Activated CD8-positive, alpha-beta memory T cell treated with anti-CD3 and anti-CD28 coated beads for 48 hours (primary cell): ENCODE measurements at places on chromosomes 16 and 17.

GRCh38 chr17:19002805-19003542 is 1.6 kb downstream of the FAM83G start:
- DNase-seq: no peak

- DNase-seq: no peak
These were observed 51.8 kb downstream of the TEKT5 start for GRCh38 chr16:10642964-10643363.

DNA sequence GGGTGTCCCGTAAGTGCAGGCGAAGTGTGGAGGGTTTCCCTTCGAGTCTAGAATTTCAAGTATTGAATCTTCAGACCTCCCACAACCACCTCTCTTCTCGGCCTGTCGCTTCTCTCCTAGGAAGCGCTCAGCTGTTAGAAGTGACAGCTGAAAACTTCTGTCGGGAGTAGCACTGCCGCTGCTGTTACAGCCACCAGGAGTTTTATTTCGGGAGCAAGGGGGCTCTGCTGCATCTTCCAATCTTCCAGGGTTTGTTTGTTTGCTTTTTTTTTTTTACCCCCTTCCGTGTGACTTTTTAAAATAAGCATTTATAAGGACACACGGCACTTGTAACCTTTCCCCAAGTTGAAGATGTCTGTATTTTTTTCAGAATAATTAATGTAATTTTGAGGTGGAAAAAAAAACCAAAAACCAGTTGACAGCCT is 767 bp downstream of the RPS6KB1 start:
- DNase-seq: peak; percentile 10

GRCh38 chr16:25855063-25855462 is 163.3 kb downstream of the HS3ST4 start:
- DNase-seq: no peak

GRCh38 chr17:67063141-67063540 is 18.8 kb downstream of the CACNG1 start:
- DNase-seq: no peak

DNA sequence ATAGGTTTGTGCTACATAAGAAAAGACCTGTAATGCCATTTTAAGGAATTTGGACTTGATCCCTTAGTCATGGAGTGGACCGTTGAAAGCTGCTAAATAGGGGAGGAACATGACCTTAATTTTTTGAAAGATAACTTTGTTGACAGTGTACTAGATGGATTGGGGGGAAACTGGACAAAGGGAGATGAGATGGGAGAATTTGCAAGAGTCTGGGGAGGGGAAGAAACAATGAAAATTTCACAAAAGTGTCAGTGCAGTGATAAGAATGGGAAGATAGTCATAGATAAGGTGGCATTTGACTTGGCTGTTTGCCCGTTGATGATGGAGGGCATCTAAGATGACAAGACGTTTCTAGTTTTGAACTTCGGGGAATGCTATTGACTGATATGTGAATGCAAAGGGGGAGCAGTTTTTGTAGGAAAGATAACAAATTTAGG is 22.3 kb upstream of the KRT10 start:
- no peak for DNase-seq

DNA sequence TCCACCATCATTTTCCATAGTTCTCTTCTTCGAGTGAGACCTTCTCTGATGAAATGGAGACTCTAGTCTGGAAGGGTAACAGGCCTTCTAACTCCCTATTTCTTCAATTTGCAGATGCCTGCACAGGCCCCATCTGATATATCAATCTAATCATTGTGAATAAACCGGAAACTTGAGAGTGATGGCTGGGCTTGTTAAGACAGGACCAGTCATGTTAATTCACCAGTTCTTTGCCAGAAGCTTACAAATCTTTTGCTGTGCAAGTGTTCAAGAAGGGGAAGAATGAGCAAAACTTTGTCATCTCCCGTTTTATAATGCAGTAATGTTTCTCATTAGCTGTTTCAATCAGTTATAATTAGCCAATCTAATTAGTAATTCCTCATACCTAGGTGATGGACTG is 1561.3 kb upstream of the GOT2 start:
- no peak for DNase-seq

- no peak for DNase-seq
These were observed 290.2 kb upstream of the ERCC4 start for GRCh38 chr16:13629704-13630103.

DNA sequence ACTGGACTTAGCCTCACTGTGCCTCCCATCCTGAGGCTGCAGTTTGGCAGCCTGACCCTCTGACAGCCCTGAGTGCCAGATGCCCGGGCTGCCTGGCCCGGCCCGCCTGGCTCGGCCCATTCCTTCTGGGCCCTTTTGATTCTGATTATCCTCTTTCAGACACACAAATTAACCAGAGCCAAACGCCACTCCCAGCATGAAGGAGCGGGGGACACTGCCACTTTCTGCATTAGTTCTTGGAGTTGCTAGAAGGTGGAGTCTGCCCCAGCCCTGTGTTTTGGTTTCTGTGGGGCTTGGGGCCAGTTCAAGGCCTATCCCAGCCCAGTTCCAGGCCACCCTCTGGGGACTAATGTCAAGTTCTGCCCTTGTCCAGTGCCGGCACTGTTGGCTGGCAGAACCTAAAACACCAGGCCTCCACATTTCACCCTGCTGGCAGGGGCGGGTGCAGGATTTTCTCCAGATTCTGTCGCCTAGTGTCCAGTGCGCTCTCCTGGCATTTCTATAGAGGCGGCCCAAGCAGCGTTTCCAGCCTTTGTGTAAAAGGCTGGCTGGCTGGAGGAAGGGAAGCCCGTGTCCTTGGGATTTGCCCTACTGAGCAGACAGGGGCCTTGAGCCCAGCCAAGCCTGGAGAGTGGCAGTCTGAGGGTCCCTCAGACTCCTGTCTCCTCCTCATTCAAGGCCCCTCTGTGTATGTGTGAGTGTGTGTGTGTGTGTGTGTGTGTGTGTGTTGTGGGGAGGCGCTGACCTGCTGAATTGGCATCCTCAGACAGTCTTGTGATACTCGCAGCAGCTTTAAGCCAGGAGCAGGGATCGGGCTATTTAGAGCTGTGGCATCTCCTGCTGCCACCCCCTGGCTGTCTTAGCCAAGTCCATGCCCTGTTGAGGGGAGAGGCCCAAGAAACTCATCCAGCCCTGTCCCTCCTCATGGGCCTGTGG is 21.4 kb downstream of the PLCD3 start:
- DNase-seq: no peak

DNA sequence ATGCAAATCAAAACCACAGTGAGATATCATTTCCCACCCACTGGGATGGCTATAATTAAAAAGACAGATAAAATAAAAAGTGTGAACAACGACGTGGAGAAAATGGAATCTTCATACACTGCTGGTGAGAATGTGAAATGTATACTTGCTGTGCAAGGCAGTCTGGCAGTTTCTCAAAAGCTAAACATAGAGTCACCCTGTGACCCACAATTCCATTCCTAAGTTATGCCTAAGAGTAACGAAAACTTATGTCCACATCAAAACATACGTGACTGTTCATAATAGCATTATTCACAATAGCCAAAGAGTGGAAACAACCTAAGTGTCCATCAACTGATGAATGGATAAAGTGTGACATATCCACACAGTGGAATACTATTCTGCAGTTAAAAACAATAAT is 38.1 kb upstream of the VPS4A start:
- DNase-seq: no peak

- DNase-seq: no peak
These were observed 8.8 kb downstream of the STX1B start for GRCh38 chr16:31001507-31002249.

DNA sequence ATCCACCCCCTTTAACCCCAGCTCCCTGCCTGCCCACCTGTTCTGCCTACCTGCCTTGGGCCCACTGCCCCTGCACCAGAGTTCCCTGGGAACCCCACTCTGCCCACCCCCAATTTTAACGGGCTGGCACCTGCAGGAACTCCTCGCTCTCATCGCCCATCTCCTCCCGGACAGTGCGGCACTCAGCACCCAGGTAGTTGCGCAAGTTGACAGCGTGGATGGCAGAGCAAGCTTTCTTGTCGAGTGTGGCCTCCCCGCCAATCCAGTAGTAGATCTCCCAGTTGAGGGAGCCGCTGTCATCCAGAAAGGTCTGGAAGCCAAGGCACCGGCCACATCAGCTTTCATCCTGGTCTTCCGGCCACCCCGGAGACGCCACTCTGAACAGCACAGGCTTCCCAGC is 7.8 kb downstream of the FLII start:
- DNase-seq: no peak

DNA sequence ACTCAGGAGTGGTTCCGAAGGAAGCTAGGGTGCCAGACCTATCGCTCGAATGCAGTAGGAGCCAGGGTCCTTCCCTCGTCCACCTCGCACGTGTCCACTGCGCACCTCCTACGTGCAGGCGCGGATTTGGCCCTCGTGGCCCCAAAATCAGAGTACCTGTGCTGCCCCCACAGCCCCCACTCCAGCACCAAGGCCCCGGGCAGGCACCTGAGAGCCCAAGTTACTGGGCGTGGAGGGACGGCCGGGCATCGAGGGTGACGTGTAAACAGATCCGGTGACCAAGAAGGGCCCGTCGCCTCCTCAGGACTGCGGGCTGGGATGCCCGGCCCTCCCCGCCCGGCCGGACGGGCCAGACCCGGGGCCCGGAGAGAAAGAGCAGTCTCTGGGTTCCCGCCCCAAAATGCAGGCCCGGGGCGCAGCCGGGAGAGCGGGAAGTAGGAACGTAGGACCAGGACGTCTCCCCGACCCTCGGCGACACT is 492 bp downstream of the SLC25A39 start:
- DNase-seq: no peak

DNA sequence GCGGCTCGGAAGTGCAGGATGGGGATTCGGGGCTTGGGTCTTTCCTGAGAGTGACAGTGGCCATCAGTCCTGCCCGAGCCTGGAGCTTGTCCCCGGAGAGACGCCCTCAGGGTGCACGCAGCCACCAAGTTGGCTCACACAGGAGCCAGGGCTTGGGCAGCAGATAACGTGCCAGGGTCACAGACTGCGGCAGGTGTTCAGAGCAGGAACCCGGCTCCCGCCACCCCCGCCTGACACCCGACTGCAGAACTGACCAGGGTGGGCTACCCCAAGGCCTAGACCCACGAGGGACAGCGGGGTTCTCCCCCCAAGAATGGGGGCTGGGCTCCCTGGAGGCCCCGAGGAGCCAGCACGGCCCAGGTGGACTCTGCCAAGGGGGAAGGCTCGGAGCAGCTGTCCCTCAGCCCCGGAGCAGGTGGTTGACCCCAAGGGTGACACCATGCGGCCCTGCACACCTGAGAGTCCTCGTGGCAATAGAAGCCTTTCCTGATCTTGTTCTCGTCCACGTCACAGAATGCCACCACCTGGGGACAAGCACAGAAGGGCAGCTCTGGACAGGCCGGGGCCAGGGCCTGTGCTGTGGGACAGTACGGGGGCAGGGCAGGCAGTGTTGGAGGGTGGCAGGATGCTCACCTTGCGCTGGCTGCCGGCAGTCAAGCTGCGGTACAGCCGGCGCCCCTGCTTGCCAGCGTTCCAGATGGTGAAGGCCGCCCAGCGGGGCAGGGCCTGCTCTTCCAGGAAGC is 117.1 kb upstream of the ZNF750 start:
- no peak for DNase-seq

DNA sequence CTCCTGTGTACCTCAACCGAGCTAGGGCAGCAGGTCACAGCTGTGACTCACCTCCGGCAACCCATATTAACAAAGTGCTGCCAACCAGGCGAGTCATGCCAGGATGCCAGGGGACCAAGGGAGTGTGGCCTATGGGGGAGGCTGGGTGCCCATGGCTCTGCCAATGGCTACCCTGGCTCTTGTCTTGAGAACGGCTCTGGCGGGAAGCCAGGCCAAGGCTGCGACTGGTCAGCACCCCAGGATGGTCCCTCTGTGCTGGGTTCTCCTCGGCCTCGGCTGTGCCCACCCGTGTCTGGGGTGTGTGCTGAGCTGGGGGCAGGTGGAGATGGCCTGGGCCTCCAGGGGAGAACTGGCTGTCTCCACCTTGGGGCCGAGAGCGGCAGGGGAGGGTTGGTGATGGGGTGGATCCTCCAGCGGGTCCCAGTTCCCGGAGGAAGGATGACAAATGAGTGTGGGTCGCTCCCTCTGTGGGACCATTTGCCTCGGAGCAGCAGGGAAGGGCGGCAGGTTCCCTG is 75.8 kb downstream of the MRC2 start:
- no peak for DNase-seq

GRCh38 chr17:45052052-45052772 is 780 bp upstream of the DCAKD start:
- peak; percentile 9 for DNase-seq

GRCh38 chr16:55912022-55912421 is 36.8 kb upstream of the CES5A start:
- no peak for DNase-seq

GRCh38 chr17:51119415-51120356 is 982 bp downstream of the SPAG9 start:
- peak; percentile 7 for DNase-seq

GRCh38 chr17:68600067-68600930 is 868 bp downstream of the FAM20A start:
- DNase-seq: no peak

- no peak for DNase-seq
These were observed 29.4 kb downstream of the HLF start for GRCh38 chr17:55294042-55294751.

- no peak for DNase-seq
These were observed 1.2 kb downstream of the RABEP2 start for GRCh38 chr16:28923652-28924398.

GRCh38 chr17:81478119-81478518 is 34.5 kb downstream of the ACTG1 start:
- no peak for DNase-seq

- no peak for DNase-seq
These were observed 105.1 kb downstream of the SDK2 start for GRCh38 chr17:73539166-73539565.

GRCh38 chr17:8466456-8466855 is 30.8 kb downstream of the NDEL1 start:
- DNase-seq: no peak

DNA sequence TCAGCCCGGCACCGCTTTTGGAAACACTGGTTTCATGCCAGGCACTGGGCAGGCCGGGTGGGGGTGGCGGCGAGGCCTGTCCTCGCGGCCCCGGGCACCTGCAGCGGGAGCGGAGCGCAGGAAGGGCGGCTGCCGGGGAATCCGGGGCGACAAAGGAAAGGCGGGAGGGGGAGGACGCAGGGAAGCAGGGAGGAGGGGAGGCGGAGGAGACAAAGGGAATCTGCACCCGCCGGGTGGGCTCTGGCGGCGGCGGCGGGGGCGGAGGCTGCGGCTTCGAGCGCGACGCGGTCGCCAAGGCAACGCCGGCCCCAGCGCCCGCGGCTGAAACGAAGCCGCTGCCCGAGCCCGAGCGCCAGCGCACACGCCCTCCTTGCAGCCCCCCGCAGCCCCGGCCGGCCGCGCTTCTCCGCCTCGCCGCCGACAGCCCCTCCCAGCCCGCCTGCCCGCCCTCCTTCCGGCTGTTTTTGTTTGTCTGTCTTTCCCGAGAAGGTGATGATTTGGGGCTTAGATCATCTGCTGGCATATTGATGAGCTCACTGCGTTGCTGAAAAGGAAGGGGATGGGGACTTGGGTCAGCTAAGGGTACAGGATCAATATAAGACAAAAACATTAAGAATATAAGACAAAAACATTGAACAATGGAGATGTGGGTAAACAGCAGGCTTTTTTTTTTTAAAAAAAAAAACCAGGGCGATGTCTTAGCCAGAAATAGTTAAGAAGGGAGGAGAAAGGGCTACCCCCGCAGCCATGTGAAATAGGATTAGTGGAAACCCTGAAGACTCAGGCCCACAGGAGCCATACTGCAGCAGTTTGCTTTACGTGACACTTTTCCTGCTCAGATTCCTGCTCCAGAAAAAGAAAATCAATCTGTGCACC is 32.7 kb downstream of the CDK5R1 start:
- no peak for DNase-seq

- DNase-seq: no peak
These were observed 7.5 kb downstream of the NETO2 start for GRCh38 chr16:47136099-47136842.

- DNase-seq: no peak
These were observed 4.8 kb downstream of the LHX1 start for GRCh38 chr17:36942019-36942599.

- no peak for DNase-seq
These were observed at the start of gene CRAMP1 for GRCh38 chr16:1612320-1613111. Gene CRAMP1, plus strand, starts transcription at chr16:1612360. Its CDS starts 2,280 bp downstream, at chr16:1614640.
